ENCODE measurements at places on chromosomes 5 and 9. TPM values are rescaled to one million over a fixed set of nuclear protein-coding genes. Genes with fewer than 3 reads are reported as not detected.

DNA sequence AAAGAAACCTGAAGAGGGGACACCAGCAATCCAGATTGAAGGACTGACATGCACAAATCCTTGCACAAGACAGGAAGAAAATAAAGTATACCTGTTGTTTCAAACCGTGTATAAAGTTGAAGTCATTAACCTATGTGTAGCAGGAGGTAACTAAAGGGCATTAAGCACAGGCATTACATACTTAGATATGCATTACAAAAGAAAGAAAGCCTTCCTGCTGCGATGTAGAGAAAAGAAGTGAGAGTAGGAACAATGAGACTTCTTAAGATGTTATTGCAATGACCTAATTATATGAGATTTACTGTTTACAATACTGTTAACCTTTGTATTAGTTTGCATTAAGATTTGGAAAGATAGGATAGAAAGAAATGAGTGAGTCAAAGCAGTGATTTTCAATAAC lies 308.9 kb upstream of the PTPRD start:
- no peak overlapping the region for H3K4me3 ChIP-seq
- H3K4me1 ChIP-seq: no peaks in the 10 kb centered on the region
- DNase-seq: no peak
- H3K27me3 ChIP-seq: no peaks in the 10 kb centered on the region
- H3K27ac ChIP-seq: no peak overlapping the region

Gene ROR2
- not detected for total RNA-seq

DNA sequence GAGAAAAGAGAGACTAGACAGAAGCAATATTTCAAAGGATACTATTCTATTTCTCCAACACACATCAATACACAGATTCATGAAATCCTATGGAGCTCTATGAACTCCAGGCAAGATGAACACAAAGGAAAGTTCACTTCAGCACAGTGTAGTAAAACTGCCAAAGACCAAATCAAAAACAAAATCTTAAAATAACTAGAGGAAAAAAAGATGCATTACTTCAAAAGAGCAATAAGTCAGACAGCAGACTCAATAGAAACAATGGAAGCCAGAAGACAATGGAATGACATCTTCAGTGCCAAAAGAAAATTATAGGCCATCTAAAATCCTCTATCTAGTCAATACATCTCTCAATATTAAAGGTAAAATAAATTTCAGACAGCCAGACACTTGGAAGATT lies 205.3 kb upstream of the TBC1D2 start:
- H3K27me3 ChIP-seq: peaks cover 23% of the 10 kb centered on the region
- no peaks in the 10 kb centered on the region for H3K4me1 ChIP-seq
- DNase-seq: no peak
- no peak overlapping the region for H3K4me3 ChIP-seq

Gene TRUB2
- 25.9 TPM for total RNA-seq

- H3K4me1 ChIP-seq: no peaks in the 10 kb centered on the region
- DNase-seq: no peak
- no peaks in the 10 kb centered on the region for H3K36me3 ChIP-seq
- H3K4me3 ChIP-seq: no peak overlapping the region
Observed at GRCh38 chr9:75139201-75139600, 50.9 kb downstream of the OSTF1 start.

- no peaks in the 10 kb centered on the region for H3K27me3 ChIP-seq
- no peak overlapping the region for H3K4me3 ChIP-seq
- H3K36me3 ChIP-seq: no peaks in the 10 kb centered on the region
- H3K4me1 ChIP-seq: no peaks in the 10 kb centered on the region
- no peak overlapping the region for H3K27ac ChIP-seq
Observed at GRCh38 chr5:3837506-3837905, 241.9 kb downstream of the IRX1 start.

Gene NOP16
- total RNA-seq: 84.5 TPM

GRCh38 chr5:40288800-40289485 lies 390.8 kb upstream of the PTGER4 start:
- DNase-seq: no peak
- no peak overlapping the region for H3K27ac ChIP-seq
- no peaks in the 10 kb centered on the region for H3K27me3 ChIP-seq
- no peaks in the 10 kb centered on the region for H3K36me3 ChIP-seq

Gene SMIM33
- not detected for total RNA-seq

GRCh38 chr5:137279521-137280231 lies 219.4 kb downstream of the SPOCK1 start:
- no peak overlapping the region for H3K27ac ChIP-seq
- no peaks in the 10 kb centered on the region for H3K36me3 ChIP-seq
- H3K4me3 ChIP-seq: no peak overlapping the region
- peaks cover 27% of the 10 kb centered on the region for H3K27me3 ChIP-seq
- no peak for DNase-seq

Gene CLINT1
- total RNA-seq: 233 TPM

Gene CDH18
- total RNA-seq: not detected

DNA sequence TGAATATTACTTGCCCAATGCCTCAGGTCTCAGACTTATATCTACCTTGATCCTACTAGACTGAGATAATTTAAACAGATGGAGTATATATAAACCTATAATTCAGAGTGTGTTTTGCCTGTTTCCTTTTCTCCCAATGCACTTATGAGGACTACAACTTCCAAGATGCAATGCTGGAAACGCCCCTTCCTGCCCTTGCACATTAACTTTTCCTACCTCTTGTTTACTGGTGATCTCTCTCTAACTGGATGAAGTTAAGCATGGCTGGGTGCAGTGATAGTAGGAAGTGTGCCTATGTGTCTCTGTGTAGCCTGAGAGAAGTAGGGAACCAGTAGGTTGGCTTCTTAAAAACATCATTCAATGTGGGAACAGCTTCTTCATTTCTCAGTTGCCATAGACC lies 115.2 kb downstream of the SVEP1 start:
- H3K36me3 ChIP-seq: no peaks in the 10 kb centered on the region
- no peak overlapping the region for H3K27ac ChIP-seq
- H3K27me3 ChIP-seq: no peaks in the 10 kb centered on the region

Gene TESK1
- total RNA-seq: 24.6 TPM

DNA sequence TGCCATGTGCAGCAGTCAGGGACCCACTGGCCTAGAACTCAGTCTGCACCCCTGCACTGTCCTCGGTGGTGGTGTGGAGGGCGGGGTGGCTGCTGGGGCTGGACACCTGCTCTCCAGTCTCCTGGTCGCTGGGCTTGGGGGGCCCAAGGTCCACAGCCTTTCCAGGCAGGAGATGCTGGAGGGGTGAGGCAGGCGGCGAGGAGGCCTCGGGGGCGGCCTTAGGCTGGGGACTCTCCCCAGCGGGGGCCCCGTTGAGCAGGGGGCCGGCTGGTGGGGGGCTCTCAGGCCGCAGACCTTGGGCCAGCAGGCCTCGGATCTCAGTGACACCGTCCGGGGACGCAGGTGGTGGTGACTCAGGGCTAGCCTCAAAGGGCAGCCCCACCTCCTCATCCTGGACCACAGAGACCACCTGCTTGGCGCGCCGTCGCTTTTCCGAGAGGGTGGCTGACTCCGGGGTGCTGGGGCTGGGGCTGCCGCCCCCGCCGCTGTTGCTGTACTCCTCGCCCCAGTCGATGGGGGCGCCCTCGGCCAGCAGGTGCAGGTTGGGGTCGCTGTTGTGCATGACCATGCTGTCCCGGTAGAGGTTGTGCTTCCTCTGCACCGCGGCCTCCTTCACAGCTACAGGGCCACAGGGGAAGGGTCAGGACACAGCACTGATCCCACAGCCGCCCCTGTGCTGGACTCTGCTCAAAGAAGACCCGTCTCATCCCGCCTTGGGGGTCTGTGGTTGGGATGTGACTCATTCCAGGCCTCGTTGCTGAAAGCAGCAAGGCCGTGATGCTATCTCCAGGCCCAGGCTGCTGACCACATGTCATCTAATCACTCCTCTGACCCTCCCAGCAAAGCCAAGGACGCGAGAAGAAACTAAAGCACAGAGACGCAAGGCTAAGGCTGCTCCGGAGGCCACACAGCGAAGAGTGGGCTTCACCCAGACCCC lies 55.8 kb downstream of the LRSAM1 start:
- no peak for DNase-seq
- no peaks in the 10 kb centered on the region for H3K4me1 ChIP-seq
- H3K27me3 ChIP-seq: no peaks in the 10 kb centered on the region
- H3K4me3 ChIP-seq: no peak overlapping the region
- peaks cover 48% of the 10 kb centered on the region for H3K36me3 ChIP-seq

Gene IFNB1
- 0.61 TPM for total RNA-seq

GRCh38 chr9:80899208-80899607 lies 790.1 kb downstream of the TLE1 start:
- H3K27me3 ChIP-seq: no peaks in the 10 kb centered on the region
- H3K36me3 ChIP-seq: no peaks in the 10 kb centered on the region
- H3K4me1 ChIP-seq: no peaks in the 10 kb centered on the region
- H3K27ac ChIP-seq: no peak overlapping the region
- DNase-seq: no peak

- no peak overlapping the region for H3K27ac ChIP-seq
- no peak for DNase-seq
- H3K4me1 ChIP-seq: peaks cover 5% of the 10 kb centered on the region
Observed at GRCh38 chr9:69564557-69564956, 107.6 kb downstream of the APBA1 start.

Gene PDLIM4
- 15.4 TPM for total RNA-seq

Data from Calu3 (cell line).